ENCODE measurements at places on chromosomes 2 and 18.

DNA sequence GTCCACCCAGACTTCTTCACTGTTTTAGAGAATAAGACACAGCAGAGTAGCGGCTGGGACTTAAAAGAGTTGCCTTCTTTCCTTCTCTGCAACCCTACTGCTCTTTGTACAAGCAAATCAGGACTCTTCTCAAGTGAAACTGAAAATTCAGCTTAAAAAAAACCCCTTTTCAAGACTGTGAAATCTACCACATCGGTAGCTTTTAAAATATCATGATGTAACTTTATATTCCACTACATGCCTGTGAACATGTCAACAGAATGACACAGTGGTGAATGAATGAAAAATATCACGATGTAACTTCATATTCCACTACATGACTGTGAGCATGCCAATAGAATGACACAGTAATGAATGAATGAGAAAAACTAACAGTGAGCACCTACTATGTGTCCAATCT, 53.4 kb downstream of the TCF4 start:
- no peak for DNase-seq

DNA sequence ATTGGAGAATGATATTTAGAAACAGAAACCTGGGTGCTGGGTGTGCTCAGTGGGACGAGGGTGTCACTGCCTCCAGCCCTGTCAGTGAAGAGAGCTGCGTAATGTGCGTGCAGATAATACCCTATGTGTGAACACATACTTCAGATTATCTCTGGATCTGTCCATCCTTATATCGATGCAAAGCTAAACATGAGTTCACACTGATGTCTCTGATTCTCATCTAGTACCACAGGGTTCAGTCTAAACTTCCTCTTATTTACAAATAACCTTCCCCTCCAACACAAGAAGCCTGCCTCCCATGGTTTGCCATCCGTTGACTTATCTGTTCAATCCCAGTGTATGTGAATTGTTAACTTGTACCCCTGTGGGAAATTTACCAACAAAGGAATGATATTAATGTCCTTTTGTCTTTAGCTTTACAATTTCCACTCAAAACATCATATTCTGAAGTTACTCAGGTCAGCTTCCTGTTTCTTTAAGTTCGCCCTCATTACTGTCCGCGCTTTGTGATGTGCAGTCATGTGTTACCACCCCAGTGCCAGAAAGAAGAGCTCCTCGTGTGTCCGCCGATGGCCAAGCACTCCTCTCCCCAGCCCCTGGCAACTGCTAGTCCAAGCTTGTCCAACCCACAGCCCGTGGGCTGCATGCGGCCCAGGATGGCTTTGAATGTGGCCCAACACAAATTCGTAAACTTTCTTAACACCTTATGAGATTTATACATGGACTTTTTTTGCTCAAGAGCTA, 108.2 kb downstream of the RTP5 start:
- DNase-seq = no peak

- DNase-seq = no peak
Measured at GRCh38 chr2:218899147-218899546, 18.5 kb downstream of the WNT10A start.

DNA sequence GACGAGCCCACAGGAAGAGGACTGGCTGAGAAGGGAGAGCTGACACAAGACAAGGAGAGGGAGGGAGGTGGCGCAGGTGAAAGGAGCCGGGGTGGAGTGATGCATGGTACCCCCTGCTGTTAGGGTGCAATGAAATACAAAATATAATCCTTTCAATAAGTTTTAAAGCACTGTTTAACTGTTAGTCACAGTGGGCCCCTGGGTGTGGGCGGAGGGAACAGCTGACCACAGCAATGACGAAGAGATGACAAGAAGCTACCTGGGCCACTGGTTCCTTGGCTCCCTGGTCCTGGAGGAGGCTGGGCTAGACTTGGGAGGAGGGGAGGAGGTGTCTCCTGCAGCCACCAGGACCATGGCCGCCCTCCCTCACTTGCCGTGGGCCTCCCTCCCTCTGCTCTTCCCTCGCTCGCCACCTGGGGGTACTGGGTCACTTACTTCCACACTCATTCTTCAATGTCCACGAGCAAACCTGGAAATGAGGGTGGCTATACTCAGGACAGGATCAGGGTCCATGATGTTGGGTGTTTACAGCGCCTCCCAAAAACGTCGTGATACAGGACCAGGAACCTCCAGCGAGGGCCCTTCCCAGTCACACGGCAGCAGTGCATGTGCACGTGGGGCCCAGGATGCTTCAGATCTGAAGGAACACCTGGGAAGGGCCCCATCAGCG, 196.1 kb downstream of the ANKRD30B start:
- DNase-seq = no peak

DNA sequence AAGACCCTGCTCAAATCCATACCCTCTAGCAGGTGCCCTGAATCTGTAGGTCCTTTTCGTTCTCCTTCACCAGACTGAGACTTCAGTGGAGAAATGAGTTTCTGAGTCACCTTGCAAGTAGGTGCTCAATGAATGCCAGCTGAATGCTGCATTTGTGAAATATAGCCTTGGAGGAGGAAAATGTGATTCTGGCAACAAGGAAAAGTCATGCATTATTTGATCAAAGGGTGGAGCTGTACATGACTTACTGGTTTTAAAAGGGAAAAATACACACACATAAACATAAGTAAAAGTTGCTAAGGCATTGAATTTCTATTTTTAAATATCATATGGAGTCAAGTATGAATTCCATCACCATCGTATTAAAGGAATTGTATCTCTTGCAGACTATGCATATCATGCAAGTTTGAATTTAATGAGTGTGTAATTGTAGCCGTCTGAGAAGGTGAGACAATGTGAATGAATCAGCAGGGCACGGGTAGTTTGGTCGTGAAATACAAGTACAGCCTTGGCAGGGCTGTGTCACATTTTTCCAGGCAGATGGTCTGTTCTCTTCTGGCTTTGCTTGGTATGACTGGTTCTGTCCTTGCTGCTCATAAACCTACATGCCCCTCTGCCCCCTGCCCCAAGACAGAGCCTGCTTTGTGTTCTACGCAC, 160.8 kb downstream of the COL6A3 start:
- no peak for DNase-seq

GRCh38 chr2:235768606-235769005, 274.8 kb downstream of the AGAP1 start:
- DNase-seq = no peak

DNA sequence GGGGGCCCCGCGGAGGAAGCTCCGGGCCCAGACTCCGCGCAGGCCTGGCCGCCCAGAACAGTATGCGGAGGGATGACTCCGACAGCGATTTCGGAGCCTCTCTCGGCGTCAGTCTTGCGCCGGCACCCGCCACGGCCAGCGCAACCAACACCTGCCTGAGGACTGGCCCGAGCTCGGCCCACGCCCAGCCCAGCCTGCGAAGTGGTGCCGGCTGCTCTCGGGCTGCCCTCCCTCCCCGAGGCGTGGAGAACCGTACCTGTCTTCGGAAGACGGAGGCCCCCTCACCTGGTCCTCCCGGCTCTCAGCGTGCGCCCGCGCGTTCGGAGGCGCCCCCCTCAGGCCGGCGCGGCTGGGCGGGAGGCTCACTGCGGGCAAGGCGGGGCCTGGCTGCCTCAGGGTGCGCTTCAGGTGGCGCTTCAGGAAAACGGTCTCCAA, at the start of gene M1AP:
Gene M1AP (minus strand): TSS at position 322 of the 435 bp plus-strand sequence. CDS start 8,055 bp downstream, outside the sequence.
- DNase-seq = no peak

GRCh38 chr2:208268156-208268952, 2.3 kb downstream of the PIKFYVE start:
- DNase-seq = no peak

GRCh38 chr2:47720559-47720958, 62.4 kb upstream of the MSH6 start:
- no peak for DNase-seq

GRCh38 chr2:8636041-8636491, 45.8 kb upstream of the ID2 start:
- DNase-seq = no peak

DNA sequence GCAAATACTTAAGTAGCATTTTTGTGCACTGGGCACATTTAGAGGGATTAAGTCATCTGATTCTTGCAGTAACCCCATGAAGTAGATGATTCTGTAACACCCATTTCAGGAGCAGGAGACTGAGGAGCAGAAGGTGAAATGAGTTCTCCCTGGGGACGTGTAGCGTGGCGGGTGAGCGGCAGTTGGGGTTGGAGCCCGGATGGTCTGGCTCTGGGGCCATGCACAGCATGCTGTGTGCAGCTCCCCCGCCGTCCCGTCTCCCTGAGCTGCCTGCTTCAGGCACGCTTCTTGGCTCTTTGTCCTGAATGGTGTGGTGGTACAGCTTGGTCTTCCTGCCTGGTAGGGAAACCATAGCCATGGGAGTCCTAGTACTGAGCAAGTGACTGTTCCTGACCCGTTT, 32.4 kb downstream of the INPP4A start:
- DNase-seq = no peak

DNA sequence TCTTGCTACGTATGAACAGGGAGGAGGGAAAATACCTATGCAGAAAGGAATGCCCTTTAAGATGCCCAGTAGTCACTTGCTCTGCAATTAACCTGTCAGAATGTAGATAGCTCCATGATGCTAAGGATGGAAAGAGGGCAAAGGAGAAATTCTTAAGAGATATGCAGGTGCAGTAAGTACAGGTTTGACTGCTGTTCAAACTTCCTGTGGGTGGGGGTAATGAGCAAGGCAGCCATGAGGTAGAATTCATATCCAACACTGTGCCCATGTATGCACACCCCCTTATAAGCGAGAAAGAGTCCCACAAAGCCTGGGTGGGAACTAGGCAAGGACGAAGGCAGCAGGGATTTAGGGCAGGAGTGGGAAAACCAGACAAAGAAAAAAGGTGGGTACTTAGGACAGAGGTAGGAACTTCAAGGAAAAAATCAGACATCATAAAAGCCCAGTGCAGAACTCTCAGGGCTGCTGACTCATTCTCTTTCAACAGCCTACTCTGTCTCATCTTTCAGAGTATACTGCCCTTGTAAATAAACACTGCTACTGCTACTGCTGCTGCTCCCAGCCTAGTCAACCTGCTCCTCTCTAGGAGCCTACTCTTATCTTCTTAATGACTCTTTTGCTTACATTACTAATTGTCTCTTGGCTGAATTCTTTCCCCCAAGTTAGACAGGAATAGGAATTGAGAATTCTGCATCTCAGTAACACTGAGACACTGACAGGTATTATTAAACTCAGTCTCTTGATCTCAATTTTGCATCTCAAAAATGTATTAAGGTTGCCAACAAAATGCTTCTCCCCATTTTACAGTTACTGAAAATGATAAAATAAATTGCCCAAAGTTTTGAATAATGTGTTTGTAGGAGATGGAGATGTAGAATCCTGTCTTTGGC, 189.0 kb downstream of the PTH2R start:
- DNase-seq = no peak

GRCh38 chr2:125169764-125170146, 1144.7 kb downstream of the CNTNAP5 start:
- no peak for DNase-seq

DNA sequence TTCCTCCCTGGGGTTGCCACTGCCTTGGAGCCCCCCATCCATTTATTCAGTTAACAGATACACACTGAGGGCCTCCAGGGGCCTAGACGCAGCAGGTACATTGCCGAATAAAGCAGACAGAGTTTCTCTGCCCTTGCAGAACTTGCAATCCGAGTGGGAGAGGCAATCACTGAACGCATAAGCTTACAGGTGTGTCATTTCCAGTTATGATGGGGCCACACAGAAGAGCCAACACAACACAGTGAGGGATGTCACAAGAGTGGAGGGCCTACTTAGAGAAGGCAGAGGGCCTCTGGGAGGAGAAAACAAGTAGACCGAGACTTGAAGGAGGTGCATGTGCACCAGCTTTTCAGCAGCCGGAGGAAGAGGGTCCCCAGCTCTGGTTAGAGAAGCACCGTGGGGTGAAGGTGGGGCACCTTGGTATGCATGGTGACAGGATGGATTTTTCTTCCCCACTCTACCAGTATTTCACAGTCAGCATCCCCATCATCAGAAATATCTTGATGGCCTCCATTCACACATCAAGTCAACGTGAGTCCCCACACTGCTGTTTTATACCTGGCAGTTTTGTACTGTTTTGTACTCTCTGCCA, 150.9 kb downstream of the SMAD7 start:
- no peak for DNase-seq

DNA sequence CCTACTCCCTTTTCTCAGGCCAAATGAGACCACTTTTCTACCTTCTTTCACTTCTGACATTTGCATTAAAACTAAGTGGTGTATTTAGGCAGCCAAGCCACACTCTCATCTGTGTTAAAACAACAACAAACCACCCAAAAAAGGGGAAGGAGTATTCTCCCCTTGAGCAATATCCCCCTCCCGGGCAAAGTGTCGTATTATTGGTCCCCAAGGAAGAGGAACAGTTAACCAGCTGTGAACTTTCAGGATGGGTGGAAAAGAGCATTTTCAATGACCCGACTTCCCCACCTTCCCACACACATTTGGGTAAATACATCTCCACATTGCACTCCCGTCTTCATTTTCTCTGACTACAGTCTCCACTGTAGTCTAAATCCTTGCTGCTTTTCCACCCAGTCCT, 44.3 kb downstream of the FEZ2 start:
- no peak for DNase-seq

DNA sequence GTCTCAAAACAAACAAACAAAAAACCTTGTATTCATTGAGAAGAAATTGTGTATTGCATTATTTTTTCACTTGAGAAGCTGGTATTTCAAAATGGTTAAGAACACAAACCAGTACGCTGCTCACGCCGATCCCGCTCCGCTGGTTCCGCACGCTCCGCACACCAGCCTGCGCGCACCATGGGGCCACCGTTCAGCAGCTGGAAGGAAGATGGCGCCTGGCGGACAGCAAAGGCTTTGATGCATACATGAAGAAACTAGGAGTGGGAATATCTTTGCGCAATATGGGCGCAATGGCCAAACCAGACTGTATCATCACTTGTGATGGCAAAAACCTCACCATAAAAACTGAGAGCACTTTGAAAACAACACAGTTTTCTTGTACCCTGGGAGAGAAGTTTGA, 75.7 kb downstream of the RBM43 start:
- DNase-seq = no peak

- no peak for DNase-seq
Measured at GRCh38 chr2:17190527-17190926, 327.7 kb downstream of the RAD51AP2 start.

DNA sequence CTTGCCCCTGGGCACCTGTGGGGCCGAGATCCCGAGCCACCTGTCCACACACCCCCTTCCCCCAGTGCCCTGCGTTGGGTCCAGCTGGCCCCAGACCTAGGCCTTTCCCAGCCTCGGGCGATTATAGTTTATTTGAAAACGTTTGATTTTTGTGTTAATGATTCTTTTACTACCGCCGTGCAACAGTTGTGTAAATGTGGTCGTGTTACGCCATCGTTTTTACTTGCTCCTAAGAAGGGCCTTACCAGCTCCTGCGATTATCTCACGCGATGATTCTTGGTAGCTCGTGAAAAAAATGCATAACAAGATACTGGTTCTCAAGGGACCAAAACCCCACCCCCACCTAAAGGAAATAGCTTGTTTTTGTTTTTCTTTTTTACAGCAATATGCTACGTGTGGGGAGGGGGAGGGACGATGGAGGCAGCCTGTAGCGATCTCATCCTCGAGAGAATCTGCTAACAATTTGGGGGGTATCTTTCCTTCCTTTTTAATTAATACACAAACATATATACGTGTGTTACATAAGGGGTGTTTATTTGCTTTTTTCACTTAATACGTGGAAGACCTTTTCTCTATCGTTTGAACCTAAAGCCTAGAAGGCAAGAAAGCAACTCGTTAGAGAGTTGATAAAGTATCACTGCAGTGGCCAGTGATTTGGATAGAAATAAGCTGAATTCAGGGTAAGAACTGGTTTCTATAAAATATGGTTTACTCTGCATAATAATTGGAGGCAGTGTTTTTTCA, 1.0 kb downstream of the ZDBF2 start:
- peak; percentile 37 for DNase-seq

- no peak for DNase-seq
Measured at GRCh38 chr18:23399067-23399466, 54.0 kb upstream of the RIOK3 start.

Measured in SK-N-DZ (cell line).